ENCODE measurements at places on chromosomes 7 and 10.
A peak's percentile ranks its signal among the peaks of the same experiment; 100 is the strongest.

GRCh38 chr10:20109613-20110012 is 293.4 kb downstream of the PLXDC2 start:
- DNase-seq: no peak

DNA sequence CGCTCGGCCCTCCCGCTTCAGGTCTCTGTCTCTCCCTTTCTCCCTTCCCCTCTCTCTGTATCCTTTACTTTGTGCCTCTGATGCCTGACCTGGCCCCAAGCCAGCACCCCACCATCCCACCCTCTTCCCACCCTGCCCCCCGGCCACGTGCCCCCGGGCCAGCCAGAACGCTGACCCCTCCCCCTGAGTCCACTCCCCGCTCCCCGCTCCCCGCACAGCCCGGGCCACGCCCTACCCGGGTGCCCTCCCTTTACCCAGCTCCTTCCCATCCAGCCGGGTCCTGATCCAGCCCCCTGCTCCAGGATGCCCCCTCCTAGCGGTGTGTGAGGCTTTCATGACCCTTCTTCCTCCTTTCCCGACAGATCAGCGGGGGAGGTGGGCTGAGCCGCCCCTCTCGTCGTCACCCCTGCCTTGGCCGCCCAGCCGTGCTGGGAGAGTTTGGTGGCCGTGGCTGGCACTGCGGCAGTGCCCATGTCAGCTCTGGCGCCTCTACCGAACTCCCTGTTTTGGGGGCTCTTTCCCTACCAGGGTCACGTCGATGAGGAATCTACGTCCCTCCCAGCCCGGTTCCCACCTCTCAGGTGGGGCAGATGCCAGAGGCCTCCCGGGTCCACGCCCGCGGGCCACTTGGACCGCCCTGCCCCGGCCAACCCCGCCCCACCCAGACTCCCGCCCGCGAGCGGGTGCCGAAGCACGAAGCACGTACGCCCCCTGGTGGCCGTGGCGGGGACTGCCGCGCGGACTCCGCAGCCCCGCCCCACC is 127.4 kb downstream of the UBE2H start:
- DNase-seq: peak; percentile 73

- no peak for DNase-seq
Measured at GRCh38 chr10:44378626-44379025, 6.3 kb downstream of the CXCL12 start.

DNA sequence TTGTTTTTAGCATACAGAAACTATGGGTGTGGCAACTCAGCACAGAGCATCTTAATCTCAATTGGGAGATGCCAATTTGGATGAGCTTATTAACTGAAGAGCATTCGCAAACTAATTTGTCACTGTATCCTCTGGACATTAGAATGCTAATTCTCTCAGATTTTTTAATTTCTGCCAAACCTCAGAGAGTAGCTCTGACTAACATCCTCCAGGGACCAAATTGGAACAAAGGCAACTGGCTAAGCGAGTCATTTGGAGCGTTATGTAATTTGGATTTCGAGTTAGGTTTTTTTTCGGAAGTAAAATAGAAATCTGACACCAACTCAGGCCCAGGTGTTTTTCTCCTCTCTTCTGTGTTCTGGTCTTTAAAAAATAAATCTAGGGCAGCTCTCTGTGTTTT is 201.9 kb downstream of the BMPER start:
- peak; percentile 36 for DNase-seq

- no peak for DNase-seq
Measured at GRCh38 chr7:55099821-55100543, 81.2 kb downstream of the EGFR start.

- no peak for DNase-seq
Measured at GRCh38 chr7:24578052-24578451, 4.8 kb downstream of the PALS2 start.

GRCh38 chr7:124898531-124898930 is 31.1 kb downstream of the POT1 start:
- no peak for DNase-seq

DNA sequence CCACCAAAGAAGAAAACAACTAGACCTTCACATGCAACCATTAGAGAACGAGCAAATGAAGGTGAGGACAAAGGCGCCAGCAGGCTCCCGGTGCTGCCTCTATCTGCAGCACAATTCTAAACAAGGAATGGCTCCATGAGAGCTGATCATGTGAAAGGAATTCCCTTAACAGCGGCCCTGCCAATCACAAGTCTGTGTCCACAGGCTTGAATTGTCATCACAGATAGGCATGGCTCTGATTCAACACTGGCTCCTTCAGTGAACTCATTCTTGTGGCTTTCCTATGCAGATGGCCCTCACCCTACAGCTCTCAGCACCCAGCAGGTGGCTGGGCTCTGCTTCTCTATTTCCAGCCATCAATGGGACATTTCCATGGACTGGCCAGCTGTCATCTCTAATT is 36.2 kb downstream of the LAMB1 start:
- no peak for DNase-seq

- no peak for DNase-seq
Measured at GRCh38 chr7:98251231-98251600, 816 bp downstream of the TECPR1 start.

DNA sequence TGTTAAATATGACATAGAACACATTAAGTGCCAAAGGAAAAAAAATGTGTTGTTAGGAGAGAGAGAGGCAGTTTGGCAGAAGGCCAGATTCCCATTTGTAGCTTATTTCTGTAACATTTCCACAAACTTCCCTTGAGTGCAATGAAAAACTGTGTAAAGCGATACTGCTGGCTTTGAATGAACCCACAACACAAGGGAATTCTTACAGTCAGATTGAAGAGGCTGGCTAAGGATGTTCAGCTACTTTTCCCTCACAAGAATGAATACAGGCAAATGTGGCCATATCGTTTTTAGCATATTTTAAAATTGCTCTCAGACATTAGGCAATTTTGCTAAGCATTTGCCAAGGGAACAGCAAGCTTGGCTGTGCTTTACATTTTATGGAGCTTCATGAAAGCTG is 614.1 kb upstream of the FZD8 start:
- no peak for DNase-seq

GRCh38 chr7:27842094-27842692 is 102.2 kb downstream of the TAX1BP1 start:
- DNase-seq: no peak

DNA sequence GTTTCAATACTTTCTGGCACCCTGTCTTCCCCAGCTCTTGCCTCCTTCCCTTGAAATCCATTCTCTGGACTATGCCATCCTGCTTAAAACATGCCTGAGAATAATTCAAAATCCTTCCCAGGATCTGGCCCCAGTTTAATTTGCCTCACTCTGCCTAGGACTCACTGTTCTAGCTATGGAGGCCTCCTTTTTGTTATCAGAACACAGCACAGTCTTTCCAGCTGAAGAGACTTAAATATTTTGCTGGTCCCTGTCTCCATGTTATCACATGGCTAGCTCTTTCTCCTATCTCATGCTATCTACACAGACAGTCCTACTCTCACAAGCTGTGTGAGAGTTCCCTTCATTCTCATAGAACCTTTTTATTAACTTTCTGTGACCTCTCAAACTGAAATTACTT is 194.8 kb downstream of the RNLS start:
- no peak for DNase-seq

GRCh38 chr10:78758176-78758575 is 310.6 kb upstream of the ZMIZ1 start:
- DNase-seq: no peak

GRCh38 chr7:112357136-112357535 is 93.1 kb upstream of the IFRD1 start:
- DNase-seq: no peak

- no peak for DNase-seq
Measured at GRCh38 chr7:1787681-1788235, 117.7 kb downstream of the ELFN1 start.

Data from hippocampal formation (tissue), 2 donors.